HepG2 (cell line): ENCODE measurements at places on chromosomes 6 and 20. TPM values are rescaled to one million over a fixed set of nuclear protein-coding genes. Genes with fewer than 3 reads are reported as not detected.
A peak's percentile ranks its signal among the peaks of the same experiment; 100 is the strongest.

- DNase-seq: peak; percentile 84
Observed at GRCh38 chr20:50663095-50663821, 28.1 kb downstream of the RIPOR3 start.

The SALL4 gene
- 0.17 and 0.33 TPM in 2 replicates for total RNA-seq

DNA sequence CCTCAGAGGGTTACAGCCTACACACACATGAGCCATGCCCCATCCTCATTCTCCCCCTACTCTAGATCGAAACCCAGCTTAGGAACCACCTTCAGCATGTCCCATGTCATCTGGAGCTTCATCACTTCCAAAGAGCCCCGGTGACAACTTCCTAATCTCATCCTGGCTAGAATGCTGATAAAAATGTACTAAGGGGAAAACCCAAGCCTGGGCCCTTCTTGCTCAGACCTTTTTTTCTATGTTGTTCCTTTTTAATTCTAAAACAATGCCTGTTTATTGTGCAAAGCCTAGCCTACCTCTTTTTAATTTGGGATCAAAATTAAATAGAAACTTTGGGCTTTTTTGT lies 44.1 kb upstream of the NT5E start:
- H3K4me3 ChIP-seq: peak overlapping the region; percentile 26
- H3K27me3 ChIP-seq: no peaks in the 10 kb centered on the region
- H3K36me3 ChIP-seq: no peaks in the 10 kb centered on the region
- no peak for DNase-seq

DNA sequence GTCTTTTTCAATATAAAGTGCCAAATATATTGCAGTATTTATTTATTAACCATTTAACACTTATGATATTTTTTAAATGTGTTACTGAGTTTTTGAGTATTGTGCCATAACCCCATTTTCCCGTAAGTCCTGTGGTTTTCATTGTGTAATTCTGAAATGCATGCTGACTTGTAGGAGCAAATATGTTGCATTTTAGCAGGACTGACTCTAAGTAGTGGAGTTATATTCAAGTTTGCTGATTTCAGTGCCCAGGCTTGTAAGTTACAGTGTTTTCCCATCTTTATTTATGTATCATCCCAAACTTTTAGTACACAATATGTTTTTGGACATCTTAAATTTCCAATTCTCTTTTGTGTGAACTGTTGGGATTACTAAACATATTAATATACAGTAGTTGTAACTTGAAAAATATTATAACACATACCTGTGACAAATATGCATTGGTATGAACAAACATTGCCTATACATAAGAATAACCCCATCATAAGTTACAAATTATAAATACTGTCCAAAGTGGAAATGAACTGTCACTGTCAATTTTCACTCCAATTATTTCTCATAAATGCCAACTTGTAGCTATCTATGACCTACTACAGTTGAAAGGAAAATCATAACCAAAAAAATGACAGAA lies 179.3 kb upstream of the RUNX2 start:
- H3K36me3 ChIP-seq: no peaks in the 10 kb centered on the region
- H3K27ac ChIP-seq: no peak overlapping the region
- no peak overlapping the region for H3K4me3 ChIP-seq
- no peaks in the 10 kb centered on the region for H3K4me1 ChIP-seq

- no peak overlapping the region for H3K4me3 ChIP-seq
- H3K27ac ChIP-seq: no peak overlapping the region
- DNase-seq: no peak
- no peaks in the 10 kb centered on the region for H3K36me3 ChIP-seq
- peaks cover 75% of the 10 kb centered on the region for H3K27me3 ChIP-seq
Observed at GRCh38 chr6:168374541-168375071, 55.0 kb upstream of the DACT2 start.
